ENCODE measurements at places on chromosomes 3 and 15.
A peak's percentile ranks its signal among the peaks of the same experiment; 100 is the strongest.

DNA sequence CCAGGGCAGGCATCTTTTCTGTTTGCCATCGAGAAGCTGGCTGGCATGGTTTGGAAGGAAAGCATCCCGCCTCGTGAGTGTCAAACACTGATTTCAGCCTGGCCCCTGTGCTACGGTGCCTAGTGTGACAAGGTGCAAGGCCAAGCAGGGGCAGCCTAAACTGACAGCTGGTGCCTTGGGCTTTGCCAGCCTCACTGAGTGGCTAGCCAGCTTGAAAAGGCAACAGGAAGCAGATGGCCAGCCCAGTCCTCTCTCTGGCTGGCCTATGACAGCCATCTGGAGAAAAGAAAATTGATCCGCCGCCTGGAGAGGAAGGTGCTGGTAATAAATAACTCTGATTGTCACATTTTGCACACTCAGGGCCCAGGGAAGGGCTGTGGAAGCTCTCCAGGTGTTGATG lies 52.2 kb downstream of the C3orf85 start:
- no peak for DNase-seq

DNA sequence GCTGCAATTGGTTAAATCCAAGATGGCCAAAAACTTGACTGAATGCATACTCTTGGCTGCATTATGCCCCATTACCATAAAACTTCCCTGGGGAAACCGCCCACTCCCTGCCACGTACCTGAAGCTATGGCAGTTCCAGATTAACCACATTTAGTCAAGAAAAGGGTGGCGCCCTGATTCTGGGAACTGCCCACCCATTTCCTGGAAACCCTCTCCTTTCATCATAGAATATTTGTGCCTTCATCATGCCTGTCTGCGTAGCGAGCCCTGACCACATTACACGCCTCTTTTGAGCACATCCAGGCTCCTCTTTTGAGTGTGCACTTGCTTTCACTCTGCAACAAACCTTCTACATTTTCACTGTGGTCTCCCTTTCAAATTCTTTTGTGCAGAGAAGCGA lies 5.2 kb downstream of the LINS1 start:
- DNase-seq, result peak; percentile 86

DNA sequence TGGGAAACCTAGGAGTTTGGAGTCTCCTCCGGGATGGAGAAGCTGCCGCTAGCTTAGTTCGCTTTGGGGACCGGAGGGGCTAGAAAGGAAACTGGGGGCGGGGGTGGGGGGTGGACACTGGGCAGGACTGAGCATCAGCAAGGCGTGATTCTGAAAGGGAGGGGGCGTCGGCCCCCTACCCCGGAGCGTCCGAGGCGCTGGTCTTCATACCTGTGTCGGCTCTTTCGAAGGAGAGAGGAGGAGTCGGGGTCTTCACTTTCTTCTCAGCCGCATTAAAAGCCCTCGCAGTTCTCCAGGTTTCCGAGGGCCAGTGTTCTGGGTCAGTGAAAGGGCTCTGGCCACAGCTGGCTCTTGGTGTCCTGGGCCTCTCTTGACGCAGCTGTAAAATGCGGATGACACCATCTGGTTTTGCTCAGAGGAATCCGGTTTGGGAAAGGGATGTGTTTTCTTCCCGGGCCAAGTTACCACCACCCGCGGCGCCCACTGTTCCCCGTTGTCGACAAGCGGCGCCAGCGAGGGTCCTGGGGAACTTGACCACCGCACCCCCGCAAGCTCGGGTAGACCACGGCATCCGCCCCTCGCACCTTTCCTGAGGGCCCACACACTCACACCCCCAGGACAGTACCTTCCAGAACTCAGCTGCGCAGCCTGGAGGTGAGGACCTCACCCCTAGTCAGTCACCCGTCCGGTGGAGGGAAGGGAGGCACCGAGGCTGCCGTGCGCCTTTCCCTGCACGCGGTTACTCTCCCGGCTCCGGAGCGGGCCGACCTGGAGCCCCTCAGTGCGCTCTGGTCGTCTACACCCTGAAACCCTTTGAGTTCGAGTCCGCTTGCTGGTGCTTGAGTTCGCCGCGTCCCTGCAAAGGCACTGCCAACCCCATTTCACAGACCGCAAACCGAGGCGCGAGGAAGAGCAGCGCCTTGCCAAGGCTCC lies 660 bp downstream of the CCK start:
- DNase-seq, result no peak

DNA sequence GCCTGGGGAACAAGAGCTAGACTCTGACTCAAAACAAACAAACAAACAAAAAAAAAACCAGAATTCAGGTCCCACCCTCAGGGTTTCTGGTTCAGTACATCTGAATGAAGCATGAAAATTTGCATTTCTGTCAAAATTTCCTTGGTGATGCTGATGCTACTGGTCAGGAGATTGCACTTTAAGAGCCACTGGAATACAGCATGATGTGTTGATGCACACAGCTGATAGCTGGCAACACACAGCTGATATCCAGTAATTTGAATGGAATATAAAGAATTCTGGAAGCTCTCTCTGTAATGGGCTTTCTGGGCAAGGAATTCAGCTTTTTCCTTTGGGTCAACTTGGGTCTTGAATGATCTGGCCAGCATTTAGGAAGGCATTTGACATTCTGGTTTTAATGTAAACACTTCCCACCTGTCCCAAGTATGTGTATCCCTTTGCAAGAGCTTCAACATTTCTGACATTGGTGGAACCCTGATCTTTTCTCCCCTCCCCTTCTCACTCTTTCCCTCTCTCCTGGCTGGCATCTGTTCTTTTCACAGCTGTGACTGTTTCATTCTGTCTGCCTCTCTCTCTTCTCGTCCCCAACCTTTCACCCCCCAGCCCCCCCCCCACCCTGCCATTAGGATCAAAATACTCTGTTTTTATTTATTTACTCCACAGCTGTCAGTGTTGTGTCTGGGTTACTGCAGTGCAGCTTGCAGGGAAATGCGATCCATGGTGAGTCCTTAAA lies 189.5 kb downstream of the TPRG1 start:
- DNase-seq, result no peak

GRCh38 chr3:186220365-186220764 lies 111.5 kb upstream of the ETV5 start:
- peak; percentile 82 for DNase-seq

- no peak for DNase-seq
Observed at GRCh38 chr3:57512166-57512565, 32.0 kb downstream of the DNAH12 start.

- DNase-seq, result peak; percentile 63
Observed at GRCh38 chr3:94184781-94185180, 121.9 kb downstream of the NSUN3 start.

DNA sequence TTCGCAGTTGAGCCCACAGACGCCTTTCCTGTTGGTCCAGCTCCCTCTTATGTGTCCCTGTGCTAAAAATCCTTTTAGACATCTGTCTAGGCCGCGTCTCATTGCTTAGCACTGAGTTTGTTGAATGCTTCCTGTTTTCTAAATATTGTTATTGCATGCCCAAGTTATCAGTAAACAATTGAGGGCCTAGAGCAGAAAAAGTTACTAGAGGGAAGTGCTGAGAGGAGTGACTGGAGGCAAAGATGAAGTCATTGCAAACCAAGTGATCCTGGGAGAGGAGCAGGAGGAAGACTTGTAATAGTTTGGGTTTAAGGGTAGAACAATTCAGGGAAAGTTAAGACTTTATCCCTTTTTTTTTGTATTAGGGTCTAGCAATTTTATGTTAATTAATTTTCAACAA lies 88.1 kb downstream of the DCUN1D1 start:
- no peak for DNase-seq

DNA sequence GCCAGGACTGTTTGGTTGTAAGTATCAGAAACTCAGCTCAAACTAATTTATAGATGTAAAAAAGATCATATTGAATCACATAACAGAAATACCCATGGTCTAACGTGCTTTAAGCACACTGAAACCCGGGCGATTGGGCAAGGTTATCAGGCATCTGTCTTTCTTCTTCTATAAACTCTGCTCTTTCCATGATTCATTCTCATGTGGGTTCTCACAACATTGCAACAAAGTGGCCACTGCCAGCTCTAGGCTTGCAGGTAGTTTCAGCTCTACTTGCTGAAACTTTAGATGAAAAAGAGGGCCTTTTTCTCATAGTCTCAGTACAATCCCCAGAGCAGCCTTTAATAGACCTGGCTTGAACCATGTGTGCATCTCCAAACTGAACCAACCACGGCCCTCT lies 456.1 kb downstream of the MFSD1 start:
- peak; percentile 16 for DNase-seq

GRCh38 chr3:45922039-45922326 lies 21.3 kb upstream of the CXCR6 start:
- no peak for DNase-seq

DNA sequence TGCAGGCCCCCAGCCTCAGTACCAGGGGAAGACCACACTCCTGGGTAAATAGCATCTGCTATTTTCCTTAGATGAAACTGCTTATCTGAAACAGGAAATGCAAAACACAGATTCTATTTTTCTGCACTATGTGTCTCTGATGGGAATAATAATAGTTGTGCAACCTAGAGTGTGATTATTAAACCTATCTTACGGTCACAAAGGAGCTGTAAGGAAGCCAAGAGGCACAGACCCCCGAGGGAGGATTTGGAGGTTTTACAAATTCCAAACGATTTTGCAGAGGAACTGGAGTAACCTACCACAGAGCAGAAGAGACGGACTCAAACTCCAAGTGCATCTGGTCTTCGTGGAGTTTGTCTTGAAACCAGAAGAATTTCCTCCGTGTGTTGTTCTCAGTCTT lies 14.1 kb upstream of the APOD start:
- DNase-seq, result no peak

GRCh38 chr3:175477651-175478224 lies 618.6 kb downstream of the NAALADL2 start:
- no peak for DNase-seq

DNA sequence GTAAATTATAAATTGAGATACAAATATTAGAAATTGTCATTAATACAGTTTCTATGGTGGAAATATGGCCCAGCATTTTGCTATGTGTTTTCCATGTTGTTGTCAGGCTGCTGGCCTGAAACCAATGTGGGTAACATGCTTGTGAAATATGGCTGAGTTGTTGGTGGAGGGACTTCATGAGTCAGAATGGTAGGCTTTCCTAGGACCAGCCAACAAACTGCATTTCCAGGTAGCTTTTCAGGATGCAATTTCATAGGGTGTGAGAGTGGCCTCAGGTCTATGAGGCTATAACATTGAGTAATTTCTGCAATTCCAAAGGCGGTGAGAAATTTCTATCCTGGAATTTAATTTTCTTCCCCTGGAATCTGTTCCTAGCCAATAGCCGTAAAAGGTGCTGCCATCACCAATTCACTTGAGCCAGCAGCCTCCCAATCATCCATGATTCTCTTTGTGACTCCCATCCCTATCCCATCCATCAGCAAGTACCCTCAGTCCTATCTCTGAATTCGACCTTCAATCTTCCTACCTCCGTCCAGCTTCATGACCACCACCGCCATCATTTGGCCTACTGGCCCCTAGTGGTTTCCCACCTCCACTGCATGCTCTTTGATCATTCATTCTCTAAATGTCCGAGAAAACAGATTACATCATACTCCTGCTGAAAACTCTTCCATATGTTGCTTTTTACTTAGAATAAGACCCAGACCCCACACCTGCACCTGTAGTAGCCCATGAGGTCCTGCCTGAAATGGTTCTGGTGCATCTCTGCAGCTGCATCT lies 276.6 kb upstream of the CFAP20DC start:
- DNase-seq, result peak; percentile 89

DNA sequence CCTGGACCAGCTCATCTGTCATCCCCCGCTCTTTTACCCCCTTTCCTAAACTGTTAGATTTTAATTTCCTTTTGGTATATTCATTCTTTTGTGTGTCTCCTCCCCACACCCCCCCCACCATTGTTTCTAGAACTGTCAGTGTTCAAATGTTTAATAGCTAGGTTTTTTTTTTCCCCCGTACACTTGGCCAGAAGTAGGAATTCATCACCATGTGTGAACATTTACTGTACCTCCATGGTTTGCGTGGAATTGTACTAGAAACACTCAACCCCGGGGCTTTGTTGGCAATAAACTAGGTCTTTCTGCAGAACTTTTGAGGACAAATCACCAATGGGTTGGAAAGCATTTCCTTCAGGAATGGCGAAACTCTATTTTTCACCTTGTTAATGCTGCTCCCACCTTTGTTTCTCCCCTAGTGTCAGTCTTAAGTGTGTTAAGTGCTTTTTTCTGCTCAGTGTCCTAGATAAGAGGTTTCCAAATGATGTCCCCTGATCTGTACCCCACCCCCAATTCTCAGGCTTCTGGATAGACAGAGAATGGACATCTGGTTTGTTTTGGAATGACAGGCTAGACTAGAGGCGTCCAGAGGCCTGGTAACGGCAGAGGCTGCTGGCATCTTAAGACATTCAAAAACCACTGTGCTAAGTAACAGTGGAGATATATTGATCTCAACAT lies 76.8 kb downstream of the SMAD3 start:
- no peak for DNase-seq

DNA sequence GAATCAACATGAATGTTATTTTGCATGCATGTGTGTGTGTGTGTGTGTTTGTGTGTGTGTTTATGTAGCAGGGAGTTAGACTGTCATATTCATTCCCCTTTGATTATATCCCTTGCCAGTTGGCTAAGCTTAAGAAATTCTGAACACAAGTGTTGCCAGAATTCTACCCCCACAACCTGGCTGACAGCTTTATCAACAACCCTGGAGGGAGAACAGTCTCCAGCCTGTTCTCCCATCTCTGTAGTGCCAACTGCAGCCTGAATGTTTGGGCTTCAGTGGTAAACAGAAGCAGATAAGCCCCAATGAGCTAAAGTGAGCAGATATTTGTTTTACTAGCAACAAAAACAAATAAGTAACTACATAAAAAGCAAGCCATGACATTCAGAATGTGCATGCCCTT lies 162.6 kb upstream of the ABI3BP start:
- DNase-seq, result no peak

DNA sequence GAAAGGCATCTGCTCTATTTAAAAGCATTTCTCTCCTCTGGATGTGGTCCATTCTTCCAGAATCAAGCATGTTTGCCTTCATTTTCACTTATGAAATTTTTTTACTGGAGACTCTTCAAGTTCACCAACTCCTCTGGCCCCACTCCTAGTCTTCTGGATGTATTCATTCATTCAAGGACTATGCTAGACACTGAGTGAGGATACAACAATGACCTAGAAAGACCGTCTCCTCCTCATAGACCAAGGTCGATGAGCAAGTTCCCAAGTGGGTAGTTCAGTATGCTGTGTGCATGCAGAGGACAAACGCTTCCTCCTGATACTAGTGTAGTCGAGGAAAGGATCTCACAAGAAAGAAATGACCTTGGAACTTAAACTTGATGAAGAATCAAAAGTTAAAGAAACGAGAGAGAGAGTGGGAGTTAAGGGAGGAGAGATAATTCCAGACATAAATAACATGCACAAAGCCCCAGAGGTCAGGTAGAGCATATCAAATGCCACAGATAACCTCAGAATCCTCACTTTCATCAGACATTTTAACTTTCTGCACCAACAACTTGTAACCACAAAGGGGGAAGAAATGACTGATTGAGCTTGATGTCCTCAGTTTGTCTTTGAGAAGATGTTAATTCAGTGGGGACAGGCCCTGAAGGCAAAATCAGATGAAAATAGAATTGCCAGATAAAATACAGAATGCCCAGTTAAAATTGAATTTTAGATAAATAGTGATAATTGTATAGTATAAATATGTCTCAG lies 149.4 kb downstream of the IMPG2 start:
- DNase-seq, result no peak

GRCh38 chr15:73750951-73751350 lies 2.2 kb downstream of the INSYN1 start:
- DNase-seq, result no peak

All from epithelial cell of esophagus (primary cell).